ENCODE measurements at places on chromosomes 7 and 10.
A peak's percentile ranks its signal among the peaks of the same experiment; 100 is the strongest.

GRCh38 chr10:89307269-89307577 lies 5.4 kb downstream of the IFIT2 start:
- no peak for DNase-seq

GRCh38 chr10:16597656-16598055 lies 76.0 kb upstream of the C1QL3 start:
- DNase-seq, result no peak

- DNase-seq, result no peak
Measured at GRCh38 chr10:106114656-106115186, 1049.8 kb downstream of the SORCS1 start.

DNA sequence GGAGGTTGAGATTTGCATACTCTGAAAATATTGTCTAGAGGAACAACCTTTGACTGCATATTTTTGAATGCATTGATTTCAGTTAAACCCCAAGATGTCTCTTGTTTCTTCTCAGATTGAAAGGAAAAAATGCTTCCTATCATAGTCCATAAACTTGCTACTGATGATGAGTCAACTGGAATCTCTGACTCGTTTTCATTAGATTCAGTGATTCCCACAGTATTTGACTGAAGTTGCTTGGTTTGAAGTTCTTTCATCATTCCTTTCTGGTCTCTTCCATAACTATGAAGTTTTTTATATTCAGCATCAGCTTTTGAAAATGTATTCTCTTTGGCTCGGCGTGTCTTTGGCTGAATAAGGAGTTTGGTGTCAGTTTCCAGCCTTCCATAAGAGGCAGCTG lies 10.7 kb downstream of the PEX1 start:
- no peak for DNase-seq

- peak; percentile 16 for DNase-seq
Measured at GRCh38 chr7:74149603-74150002, 24.6 kb upstream of the EIF4H start.

DNA sequence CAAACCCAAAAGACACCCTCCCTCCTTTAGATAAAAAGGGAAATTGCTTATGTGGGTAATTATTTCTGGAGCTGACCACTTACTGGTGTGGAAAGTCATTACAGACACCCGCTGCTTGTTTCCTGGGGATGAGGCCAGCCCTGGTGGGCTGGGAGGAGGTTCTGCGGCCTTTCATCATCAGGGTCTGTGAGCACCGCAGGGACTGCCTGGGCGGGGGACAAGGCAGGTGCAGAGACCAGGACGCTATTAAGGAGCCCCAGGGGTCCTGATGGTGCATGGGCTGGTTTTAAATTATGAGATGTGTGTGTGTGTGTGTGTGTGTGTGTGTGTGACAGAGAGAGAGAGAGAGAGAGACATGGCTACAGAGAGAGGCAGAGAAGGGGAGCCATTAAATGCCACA lies 171.2 kb downstream of the DNAJB6 start:
- no peak for DNase-seq

DNA sequence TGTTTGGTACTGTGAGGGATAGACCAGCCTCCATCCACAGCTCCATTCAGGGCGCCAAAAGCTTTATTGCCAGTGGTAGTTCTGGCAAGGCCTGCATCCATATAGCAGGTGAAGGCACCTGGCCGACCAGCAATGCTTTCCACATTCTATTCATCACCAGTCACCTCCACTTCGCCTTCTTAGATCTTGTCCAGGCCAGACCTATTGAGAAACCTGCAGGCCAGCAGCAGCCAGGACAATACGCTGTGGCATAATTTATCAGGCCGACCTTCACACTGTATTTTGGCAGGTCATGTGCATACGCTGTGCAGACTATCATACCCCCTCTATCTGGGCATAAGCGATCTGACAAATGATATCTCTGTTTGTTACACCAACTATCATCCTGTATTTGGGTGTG lies 15.2 kb upstream of the KNDC1 start:
- DNase-seq, result no peak

- peak; percentile 73 for DNase-seq
Measured at GRCh38 chr10:95480901-95481491, 80.2 kb downstream of the SORBS1 start.

- DNase-seq, result no peak
Measured at GRCh38 chr7:81190997-81191768, 272.3 kb upstream of the SEMA3C start.

GRCh38 chr7:149666360-149666945 lies 106.9 kb downstream of the ZNF467 start:
- DNase-seq, result peak; percentile 80
